ENCODE measurements at places on chromosomes 2 and 18.

- DNase-seq: no peak
These were observed 170.7 kb upstream of the FSIP2 start for GRCh38 chr2:185567940-185568339.

GRCh38 chr2:1070601-1071000, 120.0 kb downstream of the SNTG2 start:
- no peak for DNase-seq

DNA sequence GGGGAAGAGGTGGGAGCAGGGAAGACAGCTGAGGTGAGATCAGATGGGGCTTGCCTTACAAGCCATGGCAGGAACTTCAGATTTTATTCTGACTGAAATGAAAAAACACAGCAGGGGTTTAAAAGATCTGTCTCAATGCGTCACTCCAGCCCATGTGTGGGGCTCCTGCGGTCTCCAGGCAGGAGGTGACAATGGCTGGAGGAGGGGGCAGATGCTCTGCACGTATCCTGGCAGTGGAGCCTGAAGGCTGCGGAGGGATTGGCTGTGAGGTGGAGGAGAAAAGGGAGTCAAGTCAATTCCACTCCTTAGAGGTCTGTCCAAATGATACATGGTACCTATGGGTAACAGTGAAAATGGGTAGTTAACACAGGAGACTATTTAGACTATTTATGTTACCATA, 40.5 kb upstream of the KIDINS220 start:
- no peak for DNase-seq

DNA sequence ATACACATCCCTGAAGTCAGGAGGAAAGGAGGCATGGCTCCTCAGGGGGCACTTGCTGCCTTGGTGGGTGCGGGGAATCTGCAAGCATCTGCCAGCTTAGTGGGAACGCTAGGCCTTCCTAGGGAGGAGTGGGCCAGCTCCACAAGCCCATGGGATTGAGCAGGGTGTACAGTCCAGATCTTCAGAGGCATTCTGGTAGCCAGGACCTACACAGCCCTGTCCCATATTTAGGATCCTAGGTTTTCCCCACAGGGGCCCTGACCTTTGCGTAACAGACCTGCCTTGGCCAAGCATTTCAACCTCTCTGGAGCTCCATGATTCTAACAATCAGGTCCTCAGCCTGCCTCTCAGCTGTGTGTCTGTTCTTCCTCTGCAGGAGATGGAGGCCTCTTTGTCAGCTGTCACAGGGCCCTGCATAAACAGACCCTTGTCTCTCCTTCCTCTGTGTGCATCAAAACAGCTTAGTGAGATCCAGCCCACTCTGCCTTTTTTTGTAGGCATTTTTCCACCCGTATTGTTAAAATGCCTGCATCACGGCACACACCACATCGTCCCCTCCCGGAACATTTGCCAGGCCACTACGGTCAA, 140.2 kb upstream of the NDUFV2 start:
- DNase-seq: no peak

All from A172 (cell line).